ENCODE measurements at places on chromosomes 5 and 9.
A peak's percentile ranks its signal among the peaks of the same experiment; 100 is the strongest.

GRCh38 chr5:83539463-83539790, 67.9 kb downstream of the VCAN start:
- DNase-seq: no peak

DNA sequence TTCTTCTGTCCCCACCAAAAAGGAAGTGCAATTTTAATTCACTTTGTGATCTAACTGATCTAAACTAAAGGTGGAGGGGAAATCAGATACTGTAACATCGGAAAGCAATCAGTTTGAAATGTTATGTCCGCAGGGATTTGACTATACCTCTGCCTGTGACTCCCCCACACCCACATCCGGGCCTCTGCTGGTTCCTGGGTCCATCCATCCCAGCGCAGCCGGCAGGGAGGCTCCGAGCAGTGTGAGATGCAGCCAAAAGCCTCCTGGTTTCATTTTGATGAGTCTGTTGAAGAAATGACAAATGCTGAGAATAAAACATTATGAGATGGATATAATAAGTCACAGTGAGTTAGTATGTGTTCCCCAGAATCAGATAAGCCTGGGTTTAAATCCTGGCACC, 8.6 kb downstream of the FSTL4 start:
- no peak for DNase-seq

GRCh38 chr9:121309833-121310425, 42.0 kb downstream of the GSN start:
- no peak for DNase-seq

- peak; percentile 37 for DNase-seq
These were observed 8.8 kb upstream of the CEP72 start for GRCh38 chr5:603081-603998.

GRCh38 chr5:66945389-66946349, 250.9 kb downstream of the CD180 start:
- DNase-seq: peak; percentile 51

- DNase-seq: no peak
These were observed 6.8 kb upstream of the S1PR3 start for GRCh38 chr9:88984543-88984883.

GRCh38 chr9:11158676-11159075, 545.9 kb upstream of the PTPRD start:
- no peak for DNase-seq

- no peak for DNase-seq
These were observed 16.0 kb upstream of the DAB2IP start for GRCh38 chr9:121635300-121635876.

GRCh38 chr9:114691956-114692295, 9.9 kb upstream of the TEX48 start:
- DNase-seq: no peak

GRCh38 chr9:115202960-115203751, 85.2 kb upstream of the TNC start:
- peak; percentile 36 for DNase-seq
